Pancreas (tissue), 10 donors: ENCODE measurements at places on chromosomes 3 and 15. TPM values are rescaled to one million over a fixed set of nuclear protein-coding genes. Genes with fewer than 3 reads are reported as not detected.
A peak's percentile ranks its signal among the peaks of the same experiment; 100 is the strongest.

- no peaks in the 10 kb centered on the region for H3K4me1 ChIP-seq
- no peak overlapping the region for H3K4me3 ChIP-seq
- DNase-seq: no peak
- H3K36me3 ChIP-seq: no peaks in the 10 kb centered on the region
Observed at GRCh38 chr3:135473449-135473848, 492.1 kb upstream of the PPP2R3A start.

- H3K27me3 ChIP-seq: no peaks in the 10 kb centered on the region
- no peak overlapping the region for H3K27ac ChIP-seq
- no peak for DNase-seq
- peaks cover 46% of the 10 kb centered on the region for H3K36me3 ChIP-seq
Observed at GRCh38 chr3:101861789-101862415, 12.6 kb downstream of the NFKBIZ start.

DNA sequence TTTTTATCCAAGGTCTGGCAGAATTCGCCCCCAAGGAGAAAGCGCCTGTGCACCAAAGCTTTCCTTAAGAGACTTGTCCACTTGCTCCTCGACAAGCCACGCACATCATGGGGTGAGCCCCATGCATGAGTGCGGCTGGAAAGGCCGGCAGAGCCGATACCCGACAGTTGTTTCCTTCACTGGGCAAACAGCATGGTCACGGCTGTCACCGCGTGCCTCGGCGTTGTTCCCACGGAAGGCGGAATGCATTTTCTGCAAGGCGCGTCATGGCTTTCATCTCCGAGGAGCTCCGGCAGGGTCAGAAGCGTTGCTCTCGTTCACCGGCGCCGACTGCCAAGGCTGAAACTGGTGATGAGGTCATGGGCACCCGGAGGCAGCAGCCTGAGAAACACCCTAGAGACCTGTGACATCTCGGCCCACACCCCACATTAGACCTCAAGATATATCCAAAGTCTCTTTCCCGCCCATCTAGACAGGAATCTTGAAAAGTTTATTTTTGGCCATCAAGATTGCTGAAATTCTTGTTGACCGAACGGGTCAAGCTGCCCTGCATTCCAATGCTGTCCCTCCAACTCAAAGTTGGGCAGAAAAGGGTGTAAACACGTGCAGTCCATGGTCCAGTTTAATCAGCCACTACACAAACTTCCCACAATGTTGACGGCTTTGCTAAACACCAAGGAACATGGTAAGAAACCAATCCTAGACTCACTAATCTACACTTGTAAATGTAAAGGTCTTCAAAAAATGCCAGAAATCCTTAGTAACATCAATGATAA, 604 bp upstream of the TJP1 start:
- peak overlapping the region; percentile 95 for H3K4me3 ChIP-seq
- peak overlapping the region; percentile 99 for H3K27ac ChIP-seq
- peaks cover 13% of the 10 kb centered on the region for H3K4me1 ChIP-seq
- peak; percentile 75 for DNase-seq
- no peaks in the 10 kb centered on the region for H3K36me3 ChIP-seq
- no peaks in the 10 kb centered on the region for H3K27me3 ChIP-seq

DNA sequence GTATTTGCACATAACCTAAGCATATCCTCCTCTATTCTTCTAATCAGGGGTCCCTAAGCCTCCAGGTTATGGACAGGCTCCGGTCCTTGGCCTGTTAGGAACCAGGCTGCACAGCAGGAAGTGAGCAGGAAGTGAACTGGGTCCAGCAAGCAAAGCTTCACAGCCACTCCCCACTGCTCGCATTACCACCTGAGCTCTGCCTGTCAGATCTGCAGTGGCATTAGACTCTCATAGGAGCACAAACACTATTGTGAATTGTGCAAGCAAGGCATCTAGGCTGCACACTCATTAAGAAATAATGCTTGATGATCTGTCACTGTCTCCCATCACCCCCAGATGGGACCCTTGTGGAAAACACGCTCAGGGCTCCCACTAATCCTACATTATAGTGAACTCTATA, 9.8 kb downstream of the MSL2 start:
- no peak overlapping the region for H3K27ac ChIP-seq
- no peaks in the 10 kb centered on the region for H3K36me3 ChIP-seq
- H3K4me1 ChIP-seq: peaks cover 34% of the 10 kb centered on the region
- no peak for DNase-seq

DNA sequence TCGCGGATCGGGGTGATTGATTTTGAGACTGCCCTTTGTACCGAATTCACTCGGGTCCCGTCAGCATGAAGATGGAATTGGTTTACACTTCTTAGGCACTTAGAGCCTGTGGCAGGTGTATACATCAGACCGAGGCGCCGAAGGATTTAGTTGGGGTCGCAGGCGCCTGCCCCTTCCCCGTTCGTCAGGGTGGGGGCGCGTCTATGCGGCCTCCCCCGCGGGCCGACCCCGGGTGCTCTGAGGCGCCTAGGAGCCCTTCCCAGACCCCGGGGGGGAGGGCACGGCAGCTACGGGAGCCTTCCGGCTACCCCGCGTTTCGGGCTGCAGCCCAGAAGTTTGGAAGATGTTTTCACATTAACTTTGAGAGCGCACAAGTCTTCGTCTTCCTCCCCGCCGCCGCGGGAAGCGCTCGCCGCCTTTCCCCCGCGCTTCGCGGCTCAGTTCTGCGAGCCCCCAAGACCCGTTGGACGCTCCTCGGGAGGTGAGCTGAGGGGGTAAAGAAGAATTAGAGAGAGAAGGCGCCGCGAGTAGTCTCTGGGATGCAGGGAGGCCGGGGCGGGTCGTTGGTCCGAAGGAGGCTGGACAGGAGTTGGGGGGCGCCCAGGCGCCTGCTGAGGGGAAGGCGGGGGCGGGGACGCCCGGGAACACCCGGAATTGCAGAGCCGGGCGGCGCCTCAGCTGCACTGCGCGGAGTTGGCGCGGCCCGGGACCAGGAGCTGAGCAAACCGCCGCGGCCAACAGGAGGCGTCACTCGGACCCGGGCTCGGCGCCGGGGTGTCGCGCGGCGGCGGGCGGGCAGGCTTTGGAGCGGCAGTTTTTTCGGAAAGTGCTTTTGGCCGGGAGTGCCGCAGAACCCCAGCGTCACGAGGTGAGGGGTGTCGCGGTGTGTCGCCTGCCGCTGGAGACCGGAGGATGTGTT, 780 bp downstream of the TIPARP start:
- no peaks in the 10 kb centered on the region for H3K27me3 ChIP-seq
- peaks cover 24% of the 10 kb centered on the region for H3K4me1 ChIP-seq
- H3K27ac ChIP-seq: peak overlapping the region; percentile 96
- H3K36me3 ChIP-seq: peaks cover 9% of the 10 kb centered on the region
- peak; percentile 47 for DNase-seq

DNA sequence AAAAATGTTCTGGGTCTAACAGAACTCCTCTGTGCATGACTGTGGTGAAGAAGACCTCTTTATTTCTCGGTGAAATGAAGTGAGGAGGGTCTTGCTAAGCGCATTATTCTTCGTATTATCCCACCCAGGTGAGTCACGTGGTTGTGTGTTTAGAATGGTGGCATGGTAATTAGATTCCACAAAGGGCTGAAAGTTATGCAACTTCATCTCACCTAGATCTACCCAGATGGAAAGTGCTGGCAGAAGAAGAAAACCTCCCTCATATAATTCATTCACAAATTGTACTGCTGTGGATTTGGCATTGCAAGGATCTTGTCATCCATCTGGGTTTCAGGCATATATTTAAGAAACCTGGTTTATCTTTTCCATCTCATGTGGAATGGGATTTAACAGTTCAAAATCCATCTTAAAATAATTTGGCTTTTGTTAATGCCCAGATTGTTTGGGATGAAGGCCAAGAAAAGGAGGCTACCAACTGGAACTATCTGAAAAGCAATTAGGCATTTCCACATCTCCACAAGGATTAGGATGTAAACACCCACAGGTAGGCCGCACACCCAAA, 175.3 kb downstream of the PLCL2 start:
- no peak overlapping the region for H3K4me3 ChIP-seq
- DNase-seq: no peak
- no peaks in the 10 kb centered on the region for H3K27me3 ChIP-seq
- H3K27ac ChIP-seq: no peak overlapping the region

SKOR1 gene
- total RNA-seq: 0.09 TPM

- no peak overlapping the region for H3K27ac ChIP-seq
- no peak overlapping the region for H3K4me3 ChIP-seq
- H3K36me3 ChIP-seq: no peaks in the 10 kb centered on the region
- H3K27me3 ChIP-seq: no peaks in the 10 kb centered on the region
- no peak for DNase-seq
- H3K4me1 ChIP-seq: no peaks in the 10 kb centered on the region
Observed at GRCh38 chr3:139689122-139689521, 11.3 kb upstream of the NMNAT3 start.

COLQ gene
- 0.64 TPM for total RNA-seq

CCDC174 gene
- 12.6 TPM for total RNA-seq

DNA sequence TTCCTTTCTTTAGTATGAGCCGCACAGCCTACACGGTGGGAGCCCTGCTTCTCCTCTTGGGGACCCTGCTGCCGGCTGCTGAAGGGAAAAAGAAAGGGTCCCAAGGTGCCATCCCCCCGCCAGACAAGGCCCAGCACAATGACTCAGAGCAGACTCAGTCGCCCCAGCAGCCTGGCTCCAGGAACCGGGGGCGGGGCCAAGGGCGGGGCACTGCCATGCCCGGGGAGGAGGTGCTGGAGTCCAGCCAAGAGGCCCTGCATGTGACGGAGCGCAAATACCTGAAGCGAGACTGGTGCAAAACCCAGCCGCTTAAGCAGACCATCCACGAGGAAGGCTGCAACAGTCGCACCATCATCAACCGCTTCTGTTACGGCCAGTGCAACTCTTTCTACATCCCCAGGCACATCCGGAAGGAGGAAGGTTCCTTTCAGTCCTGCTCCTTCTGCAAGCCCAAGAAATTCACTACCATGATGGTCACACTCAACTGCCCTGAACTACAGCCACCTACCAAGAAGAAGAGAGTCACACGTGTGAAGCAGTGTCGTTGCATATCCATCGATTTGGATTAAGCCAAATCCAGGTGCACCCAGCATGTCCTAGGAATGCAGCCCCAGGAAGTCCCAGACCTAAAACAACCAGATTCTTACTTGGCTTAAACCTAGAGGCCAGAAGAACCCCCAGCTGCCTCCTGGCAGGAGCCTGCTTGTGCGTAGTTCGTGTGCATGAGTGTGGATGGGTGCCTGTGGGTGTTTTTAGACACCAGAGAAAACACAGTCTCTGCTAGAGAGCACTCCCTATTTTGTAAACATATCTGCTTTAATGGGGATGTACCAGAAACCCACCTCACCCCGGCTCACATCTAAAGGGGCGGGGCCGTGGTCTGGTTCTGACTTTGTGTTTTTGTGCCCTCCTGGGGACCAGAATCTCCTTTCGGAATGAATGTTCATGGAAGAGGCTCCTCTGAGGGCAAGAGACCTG, 13.2 kb downstream of the GREM1 start:
- H3K36me3 ChIP-seq: no peaks in the 10 kb centered on the region
- no peaks in the 10 kb centered on the region for H3K4me1 ChIP-seq
- no peaks in the 10 kb centered on the region for H3K27me3 ChIP-seq
- peak; percentile 74 for DNase-seq
- H3K4me3 ChIP-seq: no peak overlapping the region

EPHB3 gene
- total RNA-seq: 7.9 TPM

GOLGA6L10 gene
- total RNA-seq: 0.91 TPM

DNA sequence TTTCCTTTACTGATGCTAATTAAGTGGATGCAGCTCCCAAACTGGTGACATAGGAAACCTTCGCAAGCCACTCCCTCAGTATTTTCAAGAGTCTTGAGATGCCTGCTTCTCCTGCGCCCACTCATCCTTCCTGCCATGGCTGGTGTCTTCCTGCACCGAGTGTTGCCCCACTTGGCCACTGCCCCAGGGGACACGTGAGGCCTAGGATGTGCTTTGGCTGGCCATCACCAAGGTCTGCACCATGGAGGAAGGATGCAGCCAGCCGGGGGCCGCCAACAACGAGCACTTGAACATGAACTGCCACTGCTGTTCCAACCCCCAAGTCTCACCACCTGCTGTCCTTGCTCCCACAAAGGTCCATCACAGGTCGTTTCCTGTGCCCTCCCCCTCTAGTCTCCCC, 34.1 kb downstream of the EPHB3 start:
- no peaks in the 10 kb centered on the region for H3K4me1 ChIP-seq
- no peak overlapping the region for H3K27ac ChIP-seq
- no peaks in the 10 kb centered on the region for H3K27me3 ChIP-seq
- no peak for DNase-seq
- H3K4me3 ChIP-seq: no peak overlapping the region

DNA sequence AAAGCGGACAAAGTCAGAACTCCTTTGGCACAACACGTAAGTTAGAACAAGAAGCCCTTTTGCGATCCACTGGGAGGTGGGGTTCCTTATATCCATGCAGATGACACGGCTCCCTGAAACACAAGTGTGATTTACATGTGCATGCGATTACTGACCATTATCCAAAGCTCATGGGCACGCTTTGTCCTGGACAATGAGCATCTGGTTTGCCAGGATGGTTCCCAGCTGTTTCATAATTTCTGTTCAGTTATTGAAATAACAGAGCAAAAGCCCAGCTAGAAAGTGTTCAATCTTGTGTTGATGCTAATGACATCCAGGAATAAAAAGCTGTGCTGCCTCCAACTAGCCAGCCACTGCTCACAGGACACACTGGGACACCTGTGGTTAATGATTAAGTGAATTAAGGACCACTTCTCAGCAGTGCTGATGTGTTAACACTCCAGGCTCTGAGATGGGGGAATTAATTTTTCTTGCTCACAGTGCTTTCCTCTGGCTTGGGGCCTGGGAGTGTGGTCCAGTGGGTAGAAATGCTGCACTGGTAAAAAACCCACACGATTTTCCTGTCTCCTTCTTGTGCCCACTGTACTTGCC, 123.1 kb upstream of the SLC2A2 start:
- no peak overlapping the region for H3K4me3 ChIP-seq
- no peaks in the 10 kb centered on the region for H3K27me3 ChIP-seq
- H3K27ac ChIP-seq: no peak overlapping the region
- H3K4me1 ChIP-seq: no peaks in the 10 kb centered on the region
- no peak for DNase-seq
- no peaks in the 10 kb centered on the region for H3K36me3 ChIP-seq

TGM5 gene
- not detected for total RNA-seq

DNA sequence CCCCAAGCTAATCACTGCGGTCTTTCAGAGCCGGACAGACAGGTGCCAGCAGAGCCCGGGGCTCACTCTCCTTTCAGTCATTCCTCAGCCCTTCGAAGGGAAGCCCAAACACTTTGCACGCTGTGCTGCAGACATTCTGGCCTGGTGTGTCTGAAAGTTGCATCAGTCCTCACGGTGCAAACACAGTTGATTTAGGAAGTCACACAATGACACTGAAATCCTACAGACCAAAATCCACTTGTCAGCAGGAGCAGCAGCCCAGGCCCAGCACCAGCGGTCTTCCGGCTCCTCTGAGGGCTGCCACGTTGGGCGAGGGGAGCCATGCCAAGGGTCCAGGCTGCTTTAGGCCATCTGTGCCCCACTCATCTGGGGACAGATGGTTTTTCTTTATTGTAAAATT, 61.6 kb downstream of the RGMA start:
- peaks cover 5% of the 10 kb centered on the region for H3K4me1 ChIP-seq
- no peaks in the 10 kb centered on the region for H3K36me3 ChIP-seq
- no peak overlapping the region for H3K4me3 ChIP-seq
- no peak overlapping the region for H3K27ac ChIP-seq
- no peaks in the 10 kb centered on the region for H3K27me3 ChIP-seq

LRIG1 gene
- 82.9 TPM for total RNA-seq
